ENCODE measurements at places on chromosomes 4 and X. TPM values are rescaled to one million over a fixed set of nuclear protein-coding genes. Genes with fewer than 3 reads are reported as not detected.

Gene COX7B2
- polyA plus RNA-seq = not detected

Gene CPEB2
- 9.4 TPM for polyA plus RNA-seq

Gene JCHAIN
- polyA plus RNA-seq = 0.86 TPM

Gene UGT2B11
- polyA plus RNA-seq = not detected

Gene CLCN5
- 1.3 TPM for polyA plus RNA-seq

Measured in IMR-90 (cell line).